ENCODE measurements at places on chromosomes 6 and 20.

DNA sequence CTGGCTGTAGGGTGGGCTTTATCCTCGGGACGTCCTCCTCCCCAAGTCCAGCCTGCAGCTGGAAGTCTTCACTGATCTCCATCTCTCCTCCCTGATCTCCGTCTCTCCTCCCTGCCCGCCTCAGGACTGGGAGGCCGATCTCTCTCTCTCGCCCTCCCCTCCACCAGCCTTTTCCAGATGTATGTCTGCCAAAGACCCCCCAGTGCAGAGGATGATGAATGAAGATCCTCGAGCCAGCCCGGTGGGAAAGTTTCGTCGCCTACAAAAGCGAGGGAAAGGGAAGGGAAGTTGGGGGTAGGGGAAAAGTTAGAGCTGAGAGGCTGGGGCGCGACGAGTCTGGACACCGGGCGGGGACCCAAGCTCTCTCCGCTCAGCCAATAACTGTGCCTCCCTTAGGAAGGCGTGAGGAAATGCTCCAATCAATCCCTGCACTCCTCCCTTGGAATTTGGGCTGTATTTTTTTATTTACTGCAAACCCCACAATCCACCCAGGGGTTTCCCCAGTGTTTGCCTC, 595 bp upstream of the SRF start:
- no peaks in the 10 kb centered on the region for H3K36me3 ChIP-seq
- peak overlapping the region; percentile 81 for H3K4me3 ChIP-seq
- H3K27ac ChIP-seq, result peak overlapping the region; percentile 100
- no peak for DNase-seq

- H3K4me1 ChIP-seq, result no peaks in the 10 kb centered on the region
- no peak overlapping the region for H3K27ac ChIP-seq
- H3K4me3 ChIP-seq, result no peak overlapping the region
- peaks cover 19% of the 10 kb centered on the region for H3K36me3 ChIP-seq
- no peaks in the 10 kb centered on the region for H3K27me3 ChIP-seq
Measured at GRCh38 chr6:16635810-16636602, 125.3 kb downstream of the ATXN1 start.

DNA sequence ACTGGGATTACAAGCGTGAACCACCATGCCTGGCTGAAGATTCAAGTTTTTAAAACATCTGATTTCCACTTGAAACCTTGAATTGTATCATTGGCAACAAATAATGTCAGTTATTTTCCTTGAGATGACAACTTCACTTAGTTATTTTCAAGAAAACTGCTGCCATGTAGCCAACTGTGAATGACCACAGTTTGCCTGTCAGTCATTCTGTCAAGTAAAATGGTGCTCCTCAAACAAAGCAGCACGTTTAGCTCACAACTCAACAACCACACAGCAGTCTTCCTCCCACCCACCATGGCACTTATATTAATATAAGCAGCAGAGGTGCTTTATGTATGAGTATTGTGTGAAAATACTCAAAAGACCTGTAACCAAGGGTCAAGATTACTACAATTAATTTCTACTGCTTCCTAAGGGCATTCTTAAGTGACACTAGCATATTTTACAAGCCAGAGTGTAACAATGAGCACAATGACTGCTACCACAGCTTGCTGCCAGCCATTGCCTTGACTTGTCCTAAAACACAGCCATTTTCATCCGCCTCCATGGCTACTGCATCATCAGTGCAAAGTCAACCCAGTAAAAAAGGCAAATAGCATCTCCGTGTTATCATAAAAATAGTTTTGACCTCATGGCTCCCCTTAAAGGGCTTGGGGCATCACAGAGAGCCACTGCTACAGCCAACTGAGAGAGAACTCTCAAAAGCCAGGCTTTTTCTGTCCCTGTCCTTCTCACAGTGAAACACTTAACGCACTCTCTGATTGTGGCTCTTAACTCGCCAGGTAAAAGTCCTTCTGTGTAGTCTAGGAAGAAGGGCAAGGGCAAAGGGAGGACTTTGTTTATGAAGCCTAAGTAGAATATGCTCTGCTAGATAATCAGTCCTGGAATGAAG, 96.4 kb upstream of the TAB2 start:
- H3K4me1 ChIP-seq, result peaks cover 43% of the 10 kb centered on the region
- H3K36me3 ChIP-seq, result no peaks in the 10 kb centered on the region
- DNase-seq, result no peak
- H3K4me3 ChIP-seq, result no peak overlapping the region
- H3K27ac ChIP-seq, result no peak overlapping the region

DNA sequence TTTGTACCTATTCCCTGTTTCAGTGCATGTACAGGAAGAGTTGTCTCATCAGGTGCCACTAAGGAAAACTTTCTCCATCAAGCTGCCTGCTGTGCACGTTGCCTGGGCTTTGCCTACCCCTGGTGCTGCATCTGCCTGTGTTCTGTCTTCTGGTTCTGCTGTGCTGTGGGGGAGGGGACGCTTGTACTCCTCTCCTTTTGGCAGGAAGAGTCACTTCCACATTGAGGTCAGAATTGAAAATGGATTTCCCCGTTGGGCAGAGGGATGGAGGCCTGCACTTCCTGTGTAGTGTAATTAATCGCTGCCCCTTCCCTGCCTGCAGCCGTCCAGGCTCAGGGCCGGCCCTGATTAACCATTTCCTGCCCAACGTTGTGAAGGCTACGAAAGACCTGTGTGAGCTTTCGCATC, 153.3 kb downstream of the SCML4 start:
- H3K4me3 ChIP-seq, result no peak overlapping the region
- H3K4me1 ChIP-seq, result peaks cover 35% of the 10 kb centered on the region
- H3K27me3 ChIP-seq, result peaks cover 4% of the 10 kb centered on the region
- no peak for DNase-seq
- no peaks in the 10 kb centered on the region for H3K36me3 ChIP-seq

GRCh38 chr6:62265906-62266525, 20.0 kb downstream of the KHDRBS2 start:
- DNase-seq, result no peak
- no peaks in the 10 kb centered on the region for H3K4me1 ChIP-seq
- H3K36me3 ChIP-seq, result no peaks in the 10 kb centered on the region
- no peak overlapping the region for H3K4me3 ChIP-seq
- H3K27ac ChIP-seq, result no peak overlapping the region

GRCh38 chr6:53793318-53794136, 1.3 kb upstream of the LRRC1 start:
- DNase-seq, result peak; percentile 74
- peak overlapping the region; percentile 97 for H3K27ac ChIP-seq
- peak overlapping the region; percentile 93 for H3K4me3 ChIP-seq
- peaks cover 38% of the 10 kb centered on the region for H3K4me1 ChIP-seq
- H3K27me3 ChIP-seq, result no peaks in the 10 kb centered on the region

DNA sequence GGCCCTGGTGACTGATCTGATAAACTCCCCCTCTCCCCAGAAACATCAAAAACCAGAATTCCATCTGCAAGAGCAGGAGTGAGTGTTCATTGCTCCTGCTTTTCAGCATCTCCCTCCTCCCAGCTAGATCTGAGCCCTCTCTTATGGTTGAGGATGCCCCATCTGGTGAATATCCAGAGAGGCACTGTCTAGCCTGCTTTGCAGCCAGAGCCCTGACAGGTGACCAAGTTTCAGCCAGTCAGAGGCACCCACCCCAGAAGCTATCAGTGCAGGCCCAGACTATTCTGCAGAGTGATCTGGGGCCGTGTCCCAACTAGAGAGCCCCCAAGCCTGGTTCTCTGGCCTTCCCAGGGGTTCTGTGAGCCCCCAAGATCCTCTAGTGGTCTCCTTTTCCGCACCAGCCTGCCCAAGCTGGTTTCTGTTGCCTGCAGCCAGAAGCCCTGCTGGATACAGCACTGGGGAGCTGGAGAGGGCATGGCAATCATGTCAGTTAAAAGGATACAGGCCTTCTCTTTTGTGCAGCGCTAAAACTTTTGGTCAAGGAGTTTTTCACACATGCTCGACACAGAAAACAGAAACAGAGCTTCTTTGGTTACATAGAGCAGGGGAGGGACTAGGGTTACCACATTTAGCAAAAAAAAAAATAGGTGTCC, 6.6 kb upstream of the BMP7 start:
- H3K36me3 ChIP-seq, result no peaks in the 10 kb centered on the region
- no peak overlapping the region for H3K4me3 ChIP-seq
- H3K27me3 ChIP-seq, result peaks cover 9% of the 10 kb centered on the region

- no peaks in the 10 kb centered on the region for H3K27me3 ChIP-seq
- H3K36me3 ChIP-seq, result no peaks in the 10 kb centered on the region
- no peak overlapping the region for H3K27ac ChIP-seq
- peaks cover 5% of the 10 kb centered on the region for H3K4me1 ChIP-seq
- DNase-seq, result no peak
Measured at GRCh38 chr6:13841936-13842335, 27.6 kb upstream of the MCUR1 start.

- peaks cover 3% of the 10 kb centered on the region for H3K36me3 ChIP-seq
- no peaks in the 10 kb centered on the region for H3K4me1 ChIP-seq
- no peak overlapping the region for H3K27ac ChIP-seq
- H3K4me3 ChIP-seq, result no peak overlapping the region
Measured at GRCh38 chr6:141326426-141326825, 806.3 kb upstream of the GJE1 start.

DNA sequence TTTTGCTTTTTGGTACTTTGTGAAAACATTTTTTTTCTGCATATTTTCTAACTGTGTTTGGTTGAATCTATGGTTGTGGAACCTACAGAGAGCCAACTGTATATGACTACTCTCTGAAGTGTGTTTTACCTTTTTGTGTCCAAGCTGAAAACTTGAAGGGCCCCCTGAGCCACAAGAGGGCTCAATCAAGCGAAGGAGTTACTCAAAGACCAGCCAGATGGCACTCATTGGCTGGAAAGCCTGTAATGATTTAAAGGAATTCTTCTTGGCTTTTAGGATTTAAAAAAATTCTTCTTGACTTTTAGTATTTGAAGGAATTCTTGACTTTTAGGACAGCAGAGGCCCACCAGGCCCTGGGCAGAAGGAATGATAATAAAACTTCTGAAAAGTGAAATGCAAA, 27.0 kb upstream of the ECI2 start:
- no peaks in the 10 kb centered on the region for H3K27me3 ChIP-seq
- no peaks in the 10 kb centered on the region for H3K36me3 ChIP-seq
- no peak for DNase-seq
- H3K4me3 ChIP-seq, result no peak overlapping the region

GRCh38 chr6:144315981-144316861, 31.1 kb downstream of the UTRN start:
- H3K4me3 ChIP-seq, result no peak overlapping the region
- peak overlapping the region; percentile 52 for H3K27ac ChIP-seq
- H3K36me3 ChIP-seq, result no peaks in the 10 kb centered on the region
- DNase-seq, result no peak
- H3K27me3 ChIP-seq, result no peaks in the 10 kb centered on the region

- peaks cover 47% of the 10 kb centered on the region for H3K27me3 ChIP-seq
- no peak overlapping the region for H3K27ac ChIP-seq
- no peaks in the 10 kb centered on the region for H3K36me3 ChIP-seq
- no peak for DNase-seq
Measured at GRCh38 chr20:1621316-1621715, 1.5 kb upstream of the SIRPB1 start.

DNA sequence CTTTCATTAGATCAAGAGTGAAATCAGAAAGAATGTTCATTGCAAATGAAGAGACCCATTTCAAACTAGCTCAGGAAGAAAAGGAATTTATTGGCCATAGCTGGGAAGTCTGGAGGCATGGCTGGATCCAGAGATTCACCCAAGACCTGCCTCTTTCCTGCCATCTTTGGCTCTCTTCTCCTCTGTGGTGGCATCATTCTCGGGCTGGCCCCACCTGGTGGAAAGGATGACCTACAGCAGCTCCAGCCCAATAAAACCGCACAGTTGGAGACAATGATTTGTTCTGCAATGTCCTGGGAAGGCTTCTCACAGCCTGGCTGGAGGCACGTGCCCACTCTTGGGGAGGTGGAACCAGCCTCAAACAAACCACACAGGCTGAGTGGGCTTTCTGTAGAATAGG, 18.1 kb upstream of the FERMT1 start:
- no peaks in the 10 kb centered on the region for H3K36me3 ChIP-seq
- no peak for DNase-seq
- peaks cover 5% of the 10 kb centered on the region for H3K4me1 ChIP-seq
- no peak overlapping the region for H3K4me3 ChIP-seq
- H3K27me3 ChIP-seq, result peaks cover 23% of the 10 kb centered on the region

DNA sequence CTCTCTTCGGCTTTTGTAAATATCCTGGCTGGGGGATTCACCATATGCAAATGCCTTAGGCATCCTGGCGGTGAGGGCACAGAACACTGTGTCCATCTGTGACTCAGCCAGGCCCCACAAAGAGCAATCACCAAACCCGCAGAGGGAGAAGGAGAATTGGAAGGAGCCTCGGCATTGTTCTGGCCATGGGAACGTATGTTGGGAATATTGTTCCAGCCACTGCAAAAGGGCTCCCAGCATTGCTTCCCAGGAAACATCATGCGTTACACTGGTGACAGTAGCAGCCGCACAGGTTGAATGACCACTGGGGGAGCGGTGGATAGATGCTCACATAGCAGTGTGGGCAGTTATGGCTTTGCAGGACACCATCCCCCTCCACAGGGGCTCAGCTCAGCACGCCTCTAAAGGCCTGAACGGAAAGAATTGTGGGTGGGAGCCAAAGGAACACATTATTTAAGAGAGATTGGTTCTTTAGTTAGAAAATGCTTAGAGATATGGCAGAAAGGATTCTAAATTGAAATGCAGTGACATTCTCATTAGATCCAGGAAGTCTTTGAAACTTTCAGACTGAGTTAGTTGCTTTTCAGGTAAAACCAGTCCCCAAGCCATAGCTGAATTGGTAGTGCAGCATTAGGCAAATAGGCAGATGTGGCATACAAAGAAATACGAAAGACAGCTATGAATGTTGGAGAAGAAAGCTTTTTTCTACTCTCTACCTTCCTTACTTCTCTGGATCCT, 104.3 kb downstream of the RNF144B start:
- H3K27me3 ChIP-seq, result no peaks in the 10 kb centered on the region
- no peak overlapping the region for H3K4me3 ChIP-seq
- peaks cover 31% of the 10 kb centered on the region for H3K4me1 ChIP-seq
- H3K36me3 ChIP-seq, result no peaks in the 10 kb centered on the region

GRCh38 chr20:31638816-31639215, 1.1 kb downstream of the COX4I2 start:
- no peak overlapping the region for H3K4me3 ChIP-seq
- H3K4me1 ChIP-seq, result peaks cover 8% of the 10 kb centered on the region
- no peak for DNase-seq
- no peaks in the 10 kb centered on the region for H3K36me3 ChIP-seq
- no peaks in the 10 kb centered on the region for H3K27me3 ChIP-seq

GRCh38 chr20:21433329-21433890, 36.1 kb upstream of the NKX2-4 start:
- no peak overlapping the region for H3K4me3 ChIP-seq
- no peaks in the 10 kb centered on the region for H3K36me3 ChIP-seq
- H3K27ac ChIP-seq, result no peak overlapping the region
- peaks cover 55% of the 10 kb centered on the region for H3K27me3 ChIP-seq
- no peak for DNase-seq

Measured in mesothelial cell of epicardium (in vitro differentiated cells).